ENCODE measurements at places on chromosomes 1 and 21.
A peak's percentile ranks its signal among the peaks of the same experiment; 100 is the strongest.

DNA sequence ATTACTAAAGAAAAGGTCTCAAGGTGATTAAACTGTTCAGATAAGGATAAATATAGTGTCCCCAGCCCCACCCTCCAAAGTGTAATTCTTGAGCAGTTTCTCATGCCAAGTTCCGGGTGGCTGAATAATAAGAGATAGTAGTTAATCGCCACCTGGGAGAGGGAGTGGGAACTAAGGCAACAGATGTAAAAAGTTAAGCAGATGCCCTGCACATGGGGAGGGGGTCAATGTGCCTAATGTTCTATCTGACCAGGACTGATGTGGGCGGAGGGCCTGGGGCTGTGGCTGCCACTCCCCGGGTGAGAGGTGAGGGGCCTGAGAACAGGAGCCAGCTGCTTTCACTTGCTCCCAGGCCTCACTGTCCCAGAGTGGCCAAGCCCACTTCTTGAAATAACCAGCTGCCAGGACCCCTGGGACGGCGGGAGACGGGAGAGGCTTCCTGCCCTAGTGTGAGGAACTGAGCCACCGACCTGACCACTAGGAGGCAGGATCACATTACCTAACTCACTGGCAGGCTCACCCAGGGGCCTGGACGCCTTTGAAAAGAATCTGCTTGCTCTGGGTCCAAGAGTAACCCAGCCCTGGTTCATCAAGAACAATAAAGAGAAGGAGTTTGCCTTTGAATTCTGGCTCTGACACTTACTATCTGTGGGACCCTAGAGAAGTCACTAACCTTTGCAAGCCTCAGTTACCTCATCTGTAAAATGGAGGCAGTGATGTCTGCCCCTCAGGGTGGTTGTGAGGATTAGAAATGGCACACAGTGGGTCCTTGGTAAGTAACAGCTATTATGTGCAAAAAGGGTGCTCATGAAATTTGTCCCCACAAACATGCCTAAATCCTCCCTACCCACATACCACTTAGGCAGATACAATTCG lies 179.2 kb downstream of the ATG4C start:
- peak; percentile 87 for DNase-seq

- no peak for DNase-seq
Observed at GRCh38 chr1:67711158-67711854, 26.3 kb downstream of the GADD45A start.

GRCh38 chr1:200364091-200364759 lies 45.6 kb downstream of the ZNF281 start:
- peak; percentile 94 for DNase-seq

DNA sequence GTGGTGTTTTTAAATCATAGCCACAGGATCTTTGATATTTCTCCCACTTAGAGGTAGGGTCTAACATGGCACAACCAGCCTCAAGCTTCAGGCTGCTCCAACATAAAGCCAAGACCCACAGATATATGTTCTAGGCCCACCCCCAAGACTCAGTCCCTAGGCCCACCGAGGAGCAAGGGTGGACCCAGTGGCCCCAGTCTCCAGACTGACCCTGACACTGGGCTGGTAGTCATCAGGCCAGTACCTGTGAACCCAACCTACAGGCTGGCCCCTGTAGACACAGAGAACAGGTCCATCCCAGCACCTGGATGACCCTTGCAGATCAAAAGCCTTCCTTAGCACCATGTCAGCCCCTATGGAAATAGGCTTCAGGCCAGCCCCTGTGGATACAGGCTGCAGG lies 60.5 kb downstream of the NEGR1 start:
- no peak for DNase-seq

GRCh38 chr1:117058810-117059209 lies 1.3 kb upstream of the TTF2 start:
- no peak for DNase-seq

DNA sequence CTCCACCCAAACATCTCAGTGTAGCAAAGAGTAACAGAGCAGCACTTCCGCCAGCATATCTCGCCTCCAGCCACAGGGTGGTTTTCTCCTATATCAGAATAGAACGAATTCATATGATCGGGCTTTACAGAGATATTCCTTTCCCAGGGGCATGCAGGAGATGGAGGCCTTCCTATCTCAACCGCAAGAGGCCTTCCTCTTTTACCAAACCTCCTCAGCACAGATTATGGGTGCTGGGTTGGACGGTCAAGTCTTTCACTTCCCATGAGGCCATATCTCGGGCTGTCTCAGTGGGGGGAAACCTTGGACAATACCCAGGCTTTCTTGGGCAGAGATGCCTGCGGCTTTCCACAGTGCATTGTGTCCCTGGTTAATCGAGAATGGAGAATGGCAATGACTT lies 65.8 kb downstream of the OVGP1 start:
- DNase-seq = no peak

- DNase-seq = no peak
Observed at GRCh38 chr1:53765657-53766056, 26.7 kb upstream of the GLIS1 start.

DNA sequence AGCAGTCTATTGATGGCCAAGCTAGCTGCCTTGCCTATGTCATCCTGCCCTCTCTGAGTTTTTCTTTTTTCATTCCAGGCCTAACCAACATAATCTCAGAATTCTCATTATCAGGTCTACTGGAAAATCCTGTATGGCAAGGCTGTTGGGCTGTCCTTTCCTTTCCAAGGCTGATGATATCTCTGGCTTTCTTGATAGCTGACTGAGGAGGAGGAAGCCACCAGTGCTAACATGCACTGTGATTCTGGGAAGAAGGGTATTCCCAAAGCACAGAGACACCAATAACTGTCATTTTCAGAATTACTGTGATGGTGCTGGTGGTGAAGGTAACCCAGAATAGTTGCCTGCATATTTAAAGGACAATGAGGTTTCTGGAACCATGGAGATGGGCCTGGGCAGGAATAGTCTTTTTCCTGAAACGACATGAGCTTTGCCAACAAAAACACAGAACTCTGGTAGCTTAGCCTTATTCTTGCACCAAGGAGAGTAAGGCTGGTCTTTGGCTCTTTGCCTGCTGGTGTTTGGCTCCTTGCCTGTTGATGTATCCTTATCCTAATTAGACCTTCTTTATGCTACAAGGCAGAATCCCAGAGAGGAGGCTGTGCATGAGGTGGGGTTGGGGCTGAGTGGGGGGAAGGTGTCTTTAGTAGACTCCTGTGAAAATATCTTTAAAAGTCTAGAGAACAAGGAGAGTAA lies 157.4 kb downstream of the TNFSF18 start:
- no peak for DNase-seq

GRCh38 chr1:245718123-245718522 lies 563.3 kb downstream of the KIF26B start:
- no peak for DNase-seq

DNA sequence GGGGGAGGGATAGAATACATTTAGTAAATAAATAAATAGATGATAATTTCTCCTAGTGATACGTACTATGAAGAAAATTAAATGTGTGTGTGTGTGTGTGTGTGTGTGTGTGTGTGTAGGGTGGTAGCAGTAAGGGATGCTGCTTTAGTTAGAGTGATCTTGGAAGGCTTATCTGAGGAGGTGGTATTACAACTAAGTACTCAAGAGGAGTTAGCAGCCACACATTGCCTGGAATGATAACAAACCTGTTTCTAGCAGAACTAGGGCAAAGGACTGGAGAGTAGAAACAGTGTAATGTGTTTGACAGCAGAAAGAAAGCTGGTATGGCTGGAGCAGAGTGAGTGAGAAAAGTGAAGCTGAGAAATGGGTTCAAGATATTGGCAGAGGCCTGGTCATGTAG lies 58.3 kb upstream of the FASLG start:
- no peak for DNase-seq

DNA sequence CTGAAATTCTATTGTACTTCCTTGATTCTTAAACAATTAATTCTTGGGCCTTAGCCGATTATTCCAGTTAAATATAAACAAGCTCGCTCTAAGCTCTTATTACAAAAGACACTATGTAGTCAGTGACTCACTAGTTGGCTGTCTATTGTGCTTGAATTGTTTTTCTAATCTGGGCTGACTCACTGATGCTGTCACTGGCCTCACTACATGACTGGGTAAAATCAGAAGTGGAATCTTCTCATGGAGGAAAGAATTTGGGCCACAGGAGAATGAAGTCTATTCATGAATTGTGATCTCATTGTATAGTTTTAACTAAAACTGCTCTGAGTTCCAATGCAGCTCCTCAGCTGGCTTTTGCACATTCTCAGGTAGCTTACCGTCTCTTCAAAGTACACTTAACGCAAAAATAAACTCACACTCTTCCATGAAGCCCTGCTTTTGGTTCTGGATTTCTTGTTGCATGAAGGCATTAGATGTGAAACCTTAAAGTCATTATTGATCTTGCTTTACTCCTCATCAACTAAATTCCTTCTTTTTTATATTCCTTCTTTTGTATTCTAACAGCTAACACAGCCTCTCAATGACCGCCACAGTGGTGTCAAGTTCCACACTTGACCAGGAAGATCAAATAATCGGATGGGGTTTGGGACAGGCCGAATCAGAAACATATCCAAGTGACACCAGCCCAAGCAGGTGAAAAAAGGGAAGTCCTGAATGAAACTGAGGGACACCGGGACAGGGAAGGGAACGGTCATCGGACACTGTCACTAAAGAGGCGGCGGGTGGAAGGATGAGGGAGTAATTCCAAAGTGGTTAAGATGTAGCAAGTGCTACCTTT lies 80.9 kb upstream of the LBR start:
- DNase-seq = peak; percentile 85

GRCh38 chr1:112399456-112399855 lies 3.4 kb downstream of the CTTNBP2NL start:
- no peak for DNase-seq

DNA sequence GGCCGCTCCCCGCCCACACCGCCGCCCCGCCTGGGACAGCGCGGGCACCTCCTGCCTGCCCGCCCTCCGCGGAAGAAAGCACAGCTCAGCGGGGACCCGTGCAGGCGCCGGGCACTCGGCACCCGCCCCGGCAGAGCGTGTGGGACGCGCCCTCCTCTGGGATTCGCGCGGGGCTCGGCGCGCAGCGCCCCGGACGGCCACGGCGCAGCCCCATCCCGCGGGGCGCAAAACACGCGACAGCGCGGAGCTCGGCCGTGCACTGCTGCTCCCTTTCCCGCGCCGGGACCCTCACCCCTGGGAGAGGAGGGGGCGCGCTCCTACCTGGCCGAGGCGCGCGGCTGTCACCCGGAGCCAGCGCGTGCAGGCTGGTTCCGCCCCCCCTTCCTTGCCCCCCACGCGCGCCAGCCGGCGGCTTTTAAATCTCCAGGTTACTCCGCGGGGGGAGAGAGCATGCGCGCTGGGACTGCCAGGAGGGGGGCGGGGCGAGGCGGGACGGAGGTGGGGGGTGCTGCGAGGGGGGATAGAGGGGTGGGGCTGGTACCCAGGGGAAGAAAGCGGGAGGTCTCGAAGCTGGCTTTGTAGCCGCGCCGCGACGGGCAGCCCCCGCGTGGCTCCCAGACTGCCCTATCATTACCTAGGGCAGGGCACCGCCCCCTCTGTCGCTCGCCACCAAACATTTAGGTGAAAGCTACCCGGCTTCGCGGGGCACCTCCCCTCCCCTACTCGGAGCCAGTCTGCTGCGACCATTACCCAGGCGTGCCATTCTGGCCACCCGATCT lies at the start of gene SLC45A3:
SLC45A3 (minus strand) TSS at position 437 of the 779 bp plus-strand sequence. CDS start 15,853 bp downstream, outside the sequence.
- DNase-seq = no peak

GRCh38 chr1:13483946-13484345 lies 29.9 kb downstream of the LRRC38 start:
- no peak for DNase-seq

DNA sequence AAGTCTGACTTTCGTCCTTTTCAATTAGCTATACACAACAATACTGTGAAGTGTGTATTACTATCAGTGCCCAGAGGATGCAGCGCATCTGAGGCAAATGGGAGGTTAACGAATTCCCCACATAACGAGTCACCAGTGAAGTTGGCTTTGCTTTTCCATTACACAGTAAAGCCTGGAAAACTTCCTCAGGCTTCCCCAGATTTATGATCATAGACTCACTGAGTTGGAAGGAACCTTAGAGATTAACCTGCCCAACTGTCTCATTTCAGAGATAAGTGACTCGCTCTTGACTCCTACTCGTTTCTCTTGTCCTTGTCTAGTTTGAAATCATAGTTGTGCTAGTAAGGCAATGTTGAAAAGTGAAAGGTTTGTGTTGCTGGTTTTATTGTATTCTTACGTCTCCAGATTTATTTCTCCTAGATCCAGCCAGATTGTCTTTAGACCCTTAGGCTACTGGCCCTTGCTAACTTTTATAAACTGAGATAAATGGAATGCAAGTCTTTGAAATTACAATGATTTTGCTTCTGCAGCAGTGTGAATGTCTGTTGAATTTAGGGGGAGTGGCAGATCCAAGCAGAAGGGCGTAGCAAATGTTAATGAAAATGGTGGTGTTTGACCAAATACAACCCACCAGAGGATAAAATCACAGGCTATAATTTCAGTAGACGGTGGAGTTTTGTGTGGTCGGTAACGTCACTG lies 17.3 kb downstream of the S1PR1 start:
- DNase-seq = no peak

- no peak for DNase-seq
Observed at GRCh38 chr21:44838951-44839350, 21.1 kb upstream of the SUMO3 start.

- no peak for DNase-seq
Observed at GRCh38 chr21:15616864-15617574, 112.8 kb upstream of the USP25 start.

- no peak for DNase-seq
Observed at GRCh38 chr21:32499249-32500055, 85.9 kb downstream of the TCP10L start.

- DNase-seq = no peak
Observed at GRCh38 chr1:210124736-210125135, 107.9 kb upstream of the SERTAD4 start.

DNA sequence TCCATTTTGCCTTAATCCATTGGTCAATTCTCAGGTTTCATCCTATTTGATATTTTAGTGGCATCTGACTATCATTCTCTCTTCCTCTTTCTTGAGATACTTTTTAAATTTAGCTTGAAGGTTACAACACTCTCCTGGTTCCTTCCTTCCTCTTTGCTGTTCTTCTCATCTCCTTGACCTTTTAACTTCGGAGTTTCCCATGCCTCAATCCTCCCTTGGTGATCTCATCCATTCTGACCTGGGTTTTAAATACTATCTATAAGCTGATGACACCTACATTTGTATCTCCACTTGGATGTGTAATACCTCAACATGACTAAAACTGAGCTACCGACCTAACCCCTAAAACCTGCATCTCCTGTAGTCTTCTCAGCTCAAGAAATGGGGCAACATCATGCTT lies 4.8 kb upstream of the ZNF687 start:
- DNase-seq = no peak

DNA sequence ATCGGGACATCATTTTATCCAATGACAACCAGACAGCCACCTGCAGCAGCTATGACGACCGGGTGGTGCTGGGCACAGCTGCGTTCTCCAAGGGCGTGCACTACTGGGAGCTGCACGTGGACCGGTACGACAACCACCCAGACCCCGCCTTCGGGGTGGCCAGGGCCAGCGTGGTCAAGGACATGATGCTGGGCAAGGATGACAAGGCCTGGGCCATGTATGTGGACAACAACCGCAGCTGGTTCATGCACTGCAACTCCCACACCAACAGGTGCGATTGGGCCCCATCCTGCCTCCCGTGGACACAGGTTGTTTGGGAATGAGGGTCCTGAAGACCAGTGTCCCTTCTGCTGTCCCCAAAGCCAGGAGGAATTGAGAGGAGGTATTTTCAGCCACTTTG lies 32.0 kb upstream of the GNPAT start:
- DNase-seq = no peak
